ENCODE measurements at places on chromosomes 13 and 19.

DNA sequence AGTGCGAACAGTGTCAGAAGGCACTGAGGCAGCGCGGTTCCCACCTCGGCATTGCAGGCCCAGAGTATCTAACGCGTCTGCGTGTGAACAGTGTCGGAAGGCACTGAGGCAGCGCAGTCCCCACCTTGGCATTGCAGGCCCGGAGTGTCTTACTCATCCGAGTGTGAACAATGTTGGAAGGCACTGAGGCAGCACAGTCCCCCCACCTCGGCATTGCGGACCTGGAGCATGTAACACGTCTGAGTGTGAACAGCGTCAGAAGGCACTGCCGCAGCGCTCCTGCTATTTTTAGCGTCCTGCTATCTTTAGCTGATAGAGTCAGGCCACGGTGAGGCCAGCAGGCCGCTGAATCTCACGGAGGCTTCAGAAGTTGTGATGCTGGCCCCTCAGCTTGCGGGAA is 39.6 kb downstream of the ATP11A start:
- no peak for DNase-seq

DNA sequence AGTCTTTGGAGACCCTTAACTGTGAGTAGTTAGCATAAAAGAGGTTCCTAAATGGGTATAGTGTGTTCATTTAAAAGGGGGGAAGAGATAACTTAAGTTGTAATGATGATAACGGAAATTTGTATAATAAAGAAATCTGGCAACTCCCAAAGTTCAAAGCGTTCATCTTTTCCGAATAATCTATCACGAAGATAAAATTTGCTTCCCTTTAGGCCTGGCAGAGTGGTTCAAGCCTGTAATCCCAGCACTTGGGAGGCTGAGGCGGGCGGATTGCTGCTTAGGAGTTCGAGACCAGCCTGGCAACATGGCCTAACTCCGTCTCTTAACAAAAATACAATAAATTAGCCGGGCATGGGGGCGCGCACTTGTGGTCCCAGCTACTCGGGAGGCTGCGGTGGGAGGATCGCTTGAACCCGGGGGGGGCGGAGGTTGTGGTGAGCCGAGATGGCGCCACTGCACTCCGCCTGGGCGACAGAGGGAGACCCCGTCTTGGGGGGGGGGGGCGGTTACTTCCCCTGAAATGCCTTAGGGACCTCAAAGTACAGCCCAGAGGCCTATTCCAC is 934 bp downstream of the N4BP2L2 start:
- no peak for DNase-seq

DNA sequence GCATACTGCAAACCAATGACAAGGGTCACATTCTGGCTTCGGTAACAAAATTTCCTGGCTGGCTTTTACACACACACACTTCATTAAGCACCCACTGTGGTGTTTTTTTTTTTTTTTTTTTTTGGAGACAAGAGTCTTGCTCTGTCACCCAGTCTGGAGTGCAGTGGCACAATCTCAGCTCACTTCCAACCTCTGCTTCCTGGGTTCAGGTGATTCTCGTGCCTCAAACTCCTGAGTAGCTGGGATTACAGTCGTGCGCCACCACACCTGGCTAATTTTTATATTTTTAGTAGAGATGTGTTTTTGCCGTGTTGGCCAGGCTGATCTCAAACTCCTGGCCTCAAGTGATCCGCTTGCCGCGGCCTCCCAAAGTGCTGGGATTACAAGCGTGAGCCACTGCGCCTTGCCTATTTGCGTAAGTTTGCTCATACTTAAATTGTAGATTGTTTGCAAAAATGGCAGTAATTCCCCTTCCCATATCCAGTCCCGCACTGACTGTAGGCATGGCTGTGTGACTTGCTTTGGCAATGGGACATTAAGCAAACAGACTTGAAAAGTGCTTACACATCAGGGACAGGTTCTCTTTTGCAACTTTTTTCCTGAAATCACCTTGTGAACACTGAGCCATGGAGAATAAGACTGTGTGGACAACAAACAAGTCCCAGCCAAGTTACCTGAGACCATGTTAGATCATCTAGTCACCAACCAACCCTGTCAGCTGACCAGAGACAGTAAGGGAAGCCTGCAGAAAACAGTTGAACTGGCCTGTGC is 42.1 kb upstream of the EBPL start:
- DNase-seq: no peak

DNA sequence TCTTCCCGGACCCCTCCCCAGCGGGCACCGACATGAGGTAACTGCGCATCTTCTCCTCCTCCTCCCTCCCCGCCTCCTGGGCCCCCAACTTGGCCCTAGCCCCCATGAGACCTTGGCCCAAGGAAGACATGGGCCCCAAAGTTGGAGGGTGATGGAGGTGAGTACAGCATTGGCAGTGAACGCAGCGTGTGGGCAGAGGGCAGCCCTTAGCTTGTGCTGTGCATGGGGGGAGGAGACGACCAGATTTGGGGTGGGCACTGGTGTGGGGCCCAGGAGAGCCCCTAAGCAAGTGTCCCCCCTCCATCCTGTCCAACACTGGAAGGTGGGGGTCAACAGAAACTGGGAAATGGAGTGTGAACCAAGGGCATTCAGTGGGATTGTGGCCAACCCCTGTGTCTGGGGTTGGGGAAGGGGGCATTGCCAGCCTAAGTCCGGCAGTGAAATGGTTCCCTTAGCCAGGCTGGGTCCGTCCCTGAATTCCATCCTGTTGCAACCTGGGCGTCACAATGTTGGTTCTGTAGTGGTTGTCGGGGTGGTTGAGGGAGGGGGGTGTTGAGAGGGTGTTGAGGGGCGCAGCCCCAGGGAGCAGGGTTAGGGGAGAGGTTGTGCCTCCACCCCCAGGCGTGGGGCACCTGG is 23.5 kb downstream of the NUMBL start:
- no peak for DNase-seq
